ENCODE measurements at places on chromosomes 13 and 19. TPM values are rescaled to one million over a fixed set of nuclear protein-coding genes. Genes with fewer than 3 reads are reported as not detected.

GRCh38 chr19:38551450-38551813, 66.3 kb downstream of the MAP4K1 start:
- no peak for DNase-seq

- DNase-seq = no peak
These were observed at the start of gene PLPP2 for GRCh38 chr19:291006-291521. PLPP2 (minus strand) TSS chr19:291403; CDS start chr19:291336, 67 bp downstream.

The PRX gene
- total RNA-seq = 0.84 TPM

DNA sequence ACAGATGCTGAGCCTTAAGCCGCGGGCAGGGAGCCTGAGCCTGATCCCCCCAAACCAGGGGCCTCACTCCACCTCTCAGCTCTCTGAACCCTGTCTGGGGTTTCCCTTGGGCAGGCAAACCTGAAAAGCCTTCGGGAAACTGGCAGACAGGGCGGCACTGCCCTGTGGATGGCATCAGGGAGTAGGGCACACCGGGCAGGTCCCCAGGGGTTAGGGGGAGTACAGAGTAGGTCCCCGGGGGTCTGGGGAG, 9.7 kb downstream of the MKNK2 start:
- DNase-seq = peak; percentile 23

DNA sequence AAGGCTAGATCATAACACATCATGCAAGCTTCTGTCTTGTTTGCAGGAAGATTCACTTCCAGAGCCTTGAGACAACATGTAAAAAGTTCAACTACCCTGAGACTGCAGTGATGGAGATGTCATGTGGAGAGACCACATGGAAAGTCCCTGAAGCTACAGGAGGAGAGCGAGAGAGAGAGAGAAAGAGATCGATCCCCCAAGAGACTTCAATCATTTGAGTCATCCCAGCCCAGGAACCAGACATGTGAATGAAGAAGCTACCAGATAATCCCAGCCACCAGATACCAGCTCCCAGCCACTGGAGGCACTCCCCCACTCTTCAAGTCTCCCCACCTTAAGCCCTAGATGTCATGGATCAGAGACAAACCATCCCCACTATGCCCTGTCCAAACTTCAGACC, 10.7 kb upstream of the EVI5L start:
- no peak for DNase-seq
